ENCODE measurements at places on chromosomes 16 and 17.

GRCh38 chr16:81514041-81514559 lies 69.5 kb downstream of the CMIP start:
- no peaks in the 10 kb centered on the region for H3K27me3 ChIP-seq
- peak; percentile 82 for DNase-seq
- no peak overlapping the region for H3K27ac ChIP-seq
- no peak overlapping the region for H3K4me3 ChIP-seq
- H3K36me3 ChIP-seq: no peaks in the 10 kb centered on the region
- peaks cover 58% of the 10 kb centered on the region for H3K4me1 ChIP-seq

DNA sequence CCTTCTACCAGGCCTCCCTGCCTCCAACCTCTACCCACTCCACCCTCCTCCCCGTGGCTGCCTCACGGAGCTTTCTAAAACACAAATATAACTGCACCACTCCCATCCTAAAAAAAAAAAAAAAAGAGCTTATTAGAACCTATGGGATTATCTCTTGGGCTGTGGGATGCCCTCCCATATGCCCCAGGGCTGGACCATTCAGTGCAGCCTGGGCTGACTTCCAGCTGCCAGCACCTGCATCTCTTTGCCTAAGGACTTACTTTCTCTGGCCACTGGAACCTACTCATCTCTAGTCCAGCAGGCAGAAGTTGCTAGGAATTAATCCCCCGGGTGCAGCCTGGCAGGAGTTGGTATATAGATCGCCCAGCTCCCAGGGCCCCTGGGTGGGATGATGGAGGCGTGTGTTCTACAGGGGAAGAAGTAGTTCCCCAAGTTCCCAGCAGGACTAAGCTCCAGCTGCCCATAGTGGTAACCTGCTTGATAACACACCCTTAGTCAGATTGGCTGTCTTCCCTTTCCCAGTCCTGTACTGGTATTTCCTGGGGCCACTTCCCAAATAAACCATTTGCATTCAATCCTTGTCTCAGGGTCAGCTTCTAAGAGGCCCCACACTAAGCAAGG lies 10.3 kb downstream of the MPP3 start:
- H3K4me1 ChIP-seq: peaks cover 11% of the 10 kb centered on the region
- DNase-seq: peak; percentile 39
- no peaks in the 10 kb centered on the region for H3K36me3 ChIP-seq
- H3K27ac ChIP-seq: no peak overlapping the region
- no peaks in the 10 kb centered on the region for H3K27me3 ChIP-seq

GRCh38 chr16:30521873-30522641 lies 4.3 kb downstream of the ZNF768 start:
- DNase-seq: no peak
- H3K36me3 ChIP-seq: peaks cover 69% of the 10 kb centered on the region
- no peak overlapping the region for H3K4me3 ChIP-seq
- H3K27me3 ChIP-seq: no peaks in the 10 kb centered on the region
- peaks cover 26% of the 10 kb centered on the region for H3K4me1 ChIP-seq

DNA sequence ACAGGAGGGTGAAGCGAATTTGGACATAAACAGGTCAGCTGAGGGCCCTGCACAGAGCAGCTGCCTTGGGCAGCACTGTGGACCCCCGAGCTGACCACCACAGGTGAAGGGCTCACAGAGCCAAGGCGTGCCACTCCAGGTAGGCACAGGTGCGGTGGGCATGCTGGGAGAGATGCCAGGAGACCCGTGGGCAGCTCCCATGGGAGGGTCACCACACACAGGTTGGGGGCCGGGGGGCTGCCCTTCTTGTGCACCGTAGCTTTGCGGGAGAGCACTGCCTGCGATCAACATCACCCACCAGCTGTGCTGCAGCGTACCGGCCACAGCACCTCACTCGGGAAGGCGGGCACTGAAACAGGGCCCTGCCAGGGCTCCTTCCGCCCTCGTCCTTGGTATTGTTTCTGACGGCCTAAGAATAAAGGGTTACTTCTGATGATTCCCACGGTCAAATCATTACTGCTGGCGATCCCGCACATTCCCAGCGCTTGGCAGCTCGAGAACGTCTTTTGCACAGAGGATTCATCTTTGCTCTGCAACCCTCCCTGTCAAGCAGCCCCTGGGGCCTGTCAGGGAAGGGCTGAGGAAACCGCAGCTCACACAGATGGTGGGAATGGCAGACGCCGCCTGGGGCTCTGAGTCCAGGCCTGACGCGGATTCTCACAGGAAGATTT lies 181.7 kb downstream of the BANP start:
- H3K36me3 ChIP-seq: no peaks in the 10 kb centered on the region
- H3K27ac ChIP-seq: no peak overlapping the region
- no peak overlapping the region for H3K4me3 ChIP-seq

DNA sequence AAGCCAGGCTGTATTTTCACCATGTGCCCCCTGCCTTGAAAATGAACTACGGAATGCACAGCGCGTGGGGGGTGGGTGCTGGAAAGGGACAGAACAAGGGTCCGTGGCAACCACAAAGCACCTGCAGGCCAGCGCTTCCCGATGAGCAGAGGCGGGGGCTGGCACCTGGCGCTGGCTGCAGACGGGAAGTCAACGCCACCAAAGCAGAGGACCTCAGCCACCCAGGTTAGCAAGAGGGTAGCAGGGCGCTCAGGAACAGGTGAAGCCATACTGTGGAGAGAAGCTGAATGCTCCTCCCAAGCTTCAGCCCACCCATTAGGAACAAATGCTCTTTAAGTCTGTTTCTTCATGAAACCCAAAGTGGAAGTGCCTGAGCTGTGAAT lies 64.7 kb downstream of the KLHDC4 start:
- H3K36me3 ChIP-seq: no peaks in the 10 kb centered on the region
- peak overlapping the region; percentile 63 for H3K27ac ChIP-seq
- peaks cover 10% of the 10 kb centered on the region for H3K4me1 ChIP-seq

GRCh38 chr17:66764506-66764905 lies 70.4 kb upstream of the CACNG5 start:
- no peak overlapping the region for H3K4me3 ChIP-seq
- H3K27ac ChIP-seq: no peak overlapping the region
- no peaks in the 10 kb centered on the region for H3K4me1 ChIP-seq
- H3K27me3 ChIP-seq: no peaks in the 10 kb centered on the region
- H3K36me3 ChIP-seq: no peaks in the 10 kb centered on the region

DNA sequence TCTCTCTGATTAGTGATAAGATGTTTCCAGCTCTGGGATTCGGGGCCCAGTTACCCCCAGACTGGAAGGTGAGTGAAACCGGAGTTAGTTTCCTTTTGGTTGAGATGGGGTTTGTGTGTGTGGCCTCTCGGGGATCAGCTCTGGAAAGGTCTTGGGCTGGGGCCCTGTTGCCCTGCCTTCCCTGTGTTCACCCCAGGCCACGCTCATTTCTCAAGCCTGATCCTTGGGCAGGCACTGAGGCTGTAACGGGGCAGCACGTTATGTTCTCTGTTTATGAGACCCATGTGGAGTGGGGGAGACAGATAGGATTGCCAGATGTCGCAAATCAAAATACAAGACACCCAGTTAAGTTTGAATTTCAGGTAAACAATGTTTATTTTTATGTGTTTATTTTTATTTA lies 35.5 kb downstream of the CPNE2 start:
- no peak for DNase-seq
- H3K4me1 ChIP-seq: peaks cover 15% of the 10 kb centered on the region
- peak overlapping the region; percentile 2 for H3K27ac ChIP-seq
- no peaks in the 10 kb centered on the region for H3K36me3 ChIP-seq

- peak overlapping the region; percentile 34 for H3K4me3 ChIP-seq
- peak; percentile 94 for DNase-seq
- H3K27me3 ChIP-seq: peaks cover 12% of the 10 kb centered on the region
- peaks cover 21% of the 10 kb centered on the region for H3K4me1 ChIP-seq
These were observed 8.3 kb downstream of the HS3ST3B1 start for GRCh38 chr17:14308965-14309879.

DNA sequence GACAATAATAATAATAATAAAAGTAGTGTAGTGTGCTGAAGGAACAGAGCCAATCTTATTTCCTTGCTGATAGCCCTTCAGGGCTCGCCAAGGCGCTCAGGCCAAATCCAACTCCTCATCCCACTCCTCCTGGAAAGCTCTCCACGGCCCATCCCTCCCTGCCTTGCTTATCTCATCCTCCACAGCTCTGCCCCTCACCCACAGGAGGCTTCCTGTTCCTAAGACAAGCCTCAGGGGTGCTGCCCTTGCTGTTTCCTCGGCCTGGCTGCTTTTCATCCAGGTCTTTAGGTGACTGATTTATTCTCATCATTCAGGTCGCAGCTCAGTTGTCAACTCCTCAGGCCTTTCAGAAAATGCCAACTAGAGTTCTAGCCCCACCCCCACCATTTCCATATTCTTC lies 11.2 kb downstream of the GTF3C1 start:
- peaks cover 95% of the 10 kb centered on the region for H3K36me3 ChIP-seq
- peak; percentile 49 for DNase-seq

- H3K27ac ChIP-seq: no peak overlapping the region
- no peak for DNase-seq
- H3K27me3 ChIP-seq: no peaks in the 10 kb centered on the region
- H3K36me3 ChIP-seq: no peaks in the 10 kb centered on the region
- H3K4me1 ChIP-seq: no peaks in the 10 kb centered on the region
These were observed 1.1 kb downstream of the G6PC1 start for GRCh38 chr17:42901535-42902229.

GRCh38 chr16:17386229-17386628 lies 84.5 kb downstream of the XYLT1 start:
- no peak overlapping the region for H3K27ac ChIP-seq
- H3K4me3 ChIP-seq: no peak overlapping the region
- DNase-seq: no peak
- peaks cover 31% of the 10 kb centered on the region for H3K4me1 ChIP-seq

GRCh38 chr17:66930933-66931332 lies 33.6 kb upstream of the CACNG4 start:
- no peak overlapping the region for H3K4me3 ChIP-seq
- H3K36me3 ChIP-seq: no peaks in the 10 kb centered on the region
- peak; percentile 30 for DNase-seq
- no peaks in the 10 kb centered on the region for H3K4me1 ChIP-seq
- H3K27me3 ChIP-seq: peaks cover 5% of the 10 kb centered on the region
- H3K27ac ChIP-seq: no peak overlapping the region

DNA sequence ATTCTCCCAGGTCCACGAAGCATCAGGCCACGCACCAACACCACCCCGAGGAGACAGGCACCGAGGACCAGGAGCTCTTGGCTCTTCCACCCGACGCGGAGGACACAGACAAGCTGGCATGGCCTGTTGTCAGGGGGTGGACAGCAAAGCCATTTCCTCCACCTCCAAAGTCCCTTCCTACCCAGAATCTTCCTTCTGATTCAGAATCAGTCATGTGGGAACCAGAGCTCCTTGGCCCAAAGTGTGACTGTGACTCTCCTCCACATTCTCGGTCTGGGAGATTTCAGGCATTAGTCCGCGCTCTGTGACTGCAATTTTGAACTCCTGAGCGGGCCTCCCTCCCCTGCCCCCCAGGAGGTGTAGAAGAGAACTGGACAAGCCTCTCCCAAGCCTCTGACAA lies 9.2 kb downstream of the DNAH17 start:
- no peaks in the 10 kb centered on the region for H3K4me1 ChIP-seq
- H3K36me3 ChIP-seq: no peaks in the 10 kb centered on the region

DNA sequence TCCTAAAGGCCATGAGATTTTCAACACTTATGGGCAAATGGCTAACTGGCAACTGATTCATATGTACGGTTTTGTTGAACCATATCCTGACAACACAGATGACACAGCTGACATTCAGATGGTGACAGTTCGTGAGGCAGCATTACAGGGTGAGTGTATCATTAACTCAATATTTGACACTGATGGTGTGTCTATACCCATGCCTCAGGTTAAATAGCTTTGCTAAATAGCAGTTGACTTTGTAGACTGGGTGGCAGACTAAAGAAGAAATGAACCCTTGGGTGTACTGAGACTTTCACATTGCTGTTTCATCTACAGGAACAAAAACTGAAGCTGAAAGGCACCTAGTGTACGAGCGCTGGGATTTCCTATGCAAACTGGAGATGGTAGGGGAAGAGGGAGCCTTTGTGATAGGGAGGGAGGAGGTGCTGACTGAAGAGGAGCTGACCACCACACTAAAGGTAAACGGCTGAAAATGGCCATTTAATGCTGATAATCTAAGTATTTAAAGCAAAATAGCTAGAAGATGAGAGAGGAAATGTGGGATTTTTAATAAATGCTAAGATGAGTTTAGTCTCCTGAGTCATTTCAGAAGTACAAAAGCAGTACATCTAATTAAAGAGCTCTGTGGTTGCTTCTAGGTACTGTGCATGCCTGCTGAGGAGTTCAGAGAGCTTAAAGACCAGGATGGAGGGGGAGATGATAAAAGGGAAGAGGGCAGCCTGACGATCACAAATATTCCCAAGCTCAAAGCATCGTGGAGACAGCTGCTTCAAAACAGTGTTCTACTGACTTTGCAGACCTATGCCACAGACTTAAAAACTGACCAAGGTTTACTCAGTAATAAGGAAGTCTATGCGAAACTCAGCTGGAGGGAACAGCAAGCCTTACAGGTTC lies 3.0 kb downstream of the SETD6 start:
- H3K27me3 ChIP-seq: no peaks in the 10 kb centered on the region
- peaks cover 16% of the 10 kb centered on the region for H3K4me1 ChIP-seq
- no peak overlapping the region for H3K27ac ChIP-seq
- no peak for DNase-seq
- H3K36me3 ChIP-seq: peaks cover 69% of the 10 kb centered on the region

DNA sequence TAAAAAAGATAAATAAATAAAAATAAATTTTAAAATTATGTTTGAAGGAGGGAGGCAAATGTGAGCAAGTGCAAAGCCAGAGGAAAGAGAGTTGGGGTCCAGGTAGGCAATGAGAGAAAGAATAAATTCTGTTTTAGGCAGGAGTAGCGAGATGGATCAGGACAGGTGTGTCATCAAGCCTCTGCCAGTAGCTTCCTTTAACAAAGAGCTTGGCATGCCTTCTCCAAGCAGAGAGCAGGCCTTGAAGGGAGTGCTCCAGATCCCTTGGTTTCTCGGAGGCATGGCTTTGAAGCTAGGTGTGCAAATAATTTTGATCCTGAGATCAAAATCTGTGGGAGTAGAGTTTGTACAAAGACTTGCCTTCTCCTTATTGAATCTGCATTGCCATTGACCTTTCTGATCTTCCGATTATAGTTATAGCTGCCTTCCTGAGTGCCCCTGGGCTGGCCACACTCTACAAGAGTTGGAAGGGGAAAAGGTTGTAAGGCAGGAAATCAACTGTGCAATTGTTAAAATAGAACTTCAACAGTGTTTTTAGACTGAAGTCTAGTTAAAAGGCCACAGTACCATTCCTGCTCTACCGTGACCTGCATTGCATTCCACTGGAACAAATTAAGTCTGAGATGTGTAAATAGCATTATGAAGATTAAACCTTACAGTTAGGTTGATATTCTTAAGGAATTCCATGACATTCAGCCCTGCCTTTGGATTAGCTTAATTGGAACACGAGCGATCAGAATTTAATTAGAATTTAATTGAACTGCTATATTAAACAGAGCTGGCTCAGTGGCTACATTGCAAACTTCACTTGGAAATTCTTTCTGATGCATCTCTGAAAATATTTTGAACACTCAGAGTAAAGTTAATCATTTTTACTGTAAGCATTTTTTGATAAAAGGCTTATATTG lies 33.7 kb downstream of the IQCK start:
- H3K27me3 ChIP-seq: no peaks in the 10 kb centered on the region
- H3K36me3 ChIP-seq: no peaks in the 10 kb centered on the region
- no peak for DNase-seq
- H3K27ac ChIP-seq: no peak overlapping the region
- H3K4me1 ChIP-seq: no peaks in the 10 kb centered on the region

- H3K27me3 ChIP-seq: no peaks in the 10 kb centered on the region
- H3K36me3 ChIP-seq: peaks cover 14% of the 10 kb centered on the region
- no peak overlapping the region for H3K27ac ChIP-seq
- no peak overlapping the region for H3K4me3 ChIP-seq
- DNase-seq: no peak
These were observed 18.4 kb upstream of the CAPN15 start for GRCh38 chr16:508884-509736.
